NCI-H187 (cell line): ENCODE measurements at places on chromosomes 2 and 18.

DNA sequence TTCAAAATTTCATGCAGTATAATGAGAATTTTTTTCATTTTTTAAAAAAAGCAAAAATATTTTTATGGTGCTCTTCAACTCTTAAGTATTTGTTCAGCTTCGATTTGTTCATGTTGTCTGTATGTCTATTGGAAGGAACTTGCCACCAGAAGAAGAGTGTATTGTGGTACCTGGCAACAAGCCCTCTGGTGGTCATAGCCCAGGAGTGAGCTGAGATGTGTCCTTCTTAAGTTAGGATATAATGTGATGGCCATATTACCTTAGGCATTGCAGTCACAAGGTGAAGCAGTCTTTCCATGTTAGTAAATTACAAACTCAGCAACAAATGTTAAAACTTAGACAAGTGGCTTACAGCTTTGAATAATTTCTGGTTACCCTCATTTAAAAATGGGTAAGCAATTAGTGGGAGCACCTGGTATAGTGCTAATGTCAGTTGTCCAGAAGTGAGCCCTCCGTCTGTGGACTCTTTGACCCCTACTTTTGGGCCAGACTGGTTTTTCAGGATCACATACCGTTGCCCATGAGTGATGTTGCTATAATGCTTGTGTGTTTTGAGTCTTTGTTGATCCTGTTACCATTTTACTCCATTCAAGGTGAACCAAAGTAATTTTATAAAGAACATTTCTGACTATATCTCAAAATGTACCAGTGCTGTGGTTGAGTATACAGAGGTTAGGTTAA, 57.4 kb downstream of the MYO1B start:
- no peak for DNase-seq

GRCh38 chr18:58898010-58898799, 33.5 kb downstream of the ZNF532 start:
- DNase-seq = no peak

GRCh38 chr18:46830633-46831032, 73.8 kb upstream of the ST8SIA5 start:
- no peak for DNase-seq

- no peak for DNase-seq
Measured at GRCh38 chr18:13067124-13067523, 76.0 kb downstream of the CEP192 start.

DNA sequence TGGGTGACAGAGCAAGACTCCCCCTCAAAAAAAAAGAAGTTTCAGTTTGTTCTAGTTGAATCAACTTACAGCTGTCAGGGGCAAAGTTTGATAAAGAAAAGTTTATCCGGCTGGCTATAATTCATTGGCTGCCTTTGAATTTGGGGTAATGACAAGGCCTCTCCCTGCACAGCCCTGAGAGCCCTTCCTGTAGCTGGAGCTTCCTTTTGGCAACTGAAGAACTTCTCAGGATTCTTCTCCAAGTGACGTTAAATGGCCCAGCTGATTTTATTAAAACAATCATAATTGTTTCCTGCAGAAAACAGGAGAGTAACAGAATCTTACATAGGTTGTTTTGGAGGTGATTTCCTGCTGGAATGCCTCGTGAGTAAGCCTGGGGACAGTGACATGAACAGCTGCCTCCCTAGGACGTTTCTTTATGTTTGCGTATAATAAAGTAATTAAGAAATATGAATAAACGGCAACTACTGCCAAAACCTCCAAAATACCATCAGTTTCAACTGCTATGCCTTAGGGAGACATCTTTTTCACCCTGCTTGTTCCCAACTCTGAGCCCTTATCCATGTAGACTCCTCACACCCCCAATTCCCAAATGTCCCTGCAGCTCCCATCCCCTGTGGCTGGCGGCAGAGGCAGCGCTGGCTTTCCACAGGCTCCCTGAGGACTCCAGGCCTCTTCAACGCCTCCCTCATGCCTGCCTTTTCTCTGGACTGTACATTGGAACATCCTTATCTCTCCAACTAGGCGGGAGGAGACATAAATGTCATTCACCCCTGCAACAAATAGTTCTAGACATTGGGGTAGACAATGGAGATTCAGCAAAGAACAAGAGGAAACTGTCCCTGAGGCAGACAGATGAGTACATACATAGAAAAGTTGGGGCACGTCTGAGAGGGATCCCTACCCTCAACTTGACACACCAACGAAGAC, 59.2 kb upstream of the FZD7 start:
- no peak for DNase-seq
